8988T (cell line): ENCODE measurements at places on chromosomes 16 and 17.
A peak's percentile ranks its signal among the peaks of the same experiment; 100 is the strongest.

DNA sequence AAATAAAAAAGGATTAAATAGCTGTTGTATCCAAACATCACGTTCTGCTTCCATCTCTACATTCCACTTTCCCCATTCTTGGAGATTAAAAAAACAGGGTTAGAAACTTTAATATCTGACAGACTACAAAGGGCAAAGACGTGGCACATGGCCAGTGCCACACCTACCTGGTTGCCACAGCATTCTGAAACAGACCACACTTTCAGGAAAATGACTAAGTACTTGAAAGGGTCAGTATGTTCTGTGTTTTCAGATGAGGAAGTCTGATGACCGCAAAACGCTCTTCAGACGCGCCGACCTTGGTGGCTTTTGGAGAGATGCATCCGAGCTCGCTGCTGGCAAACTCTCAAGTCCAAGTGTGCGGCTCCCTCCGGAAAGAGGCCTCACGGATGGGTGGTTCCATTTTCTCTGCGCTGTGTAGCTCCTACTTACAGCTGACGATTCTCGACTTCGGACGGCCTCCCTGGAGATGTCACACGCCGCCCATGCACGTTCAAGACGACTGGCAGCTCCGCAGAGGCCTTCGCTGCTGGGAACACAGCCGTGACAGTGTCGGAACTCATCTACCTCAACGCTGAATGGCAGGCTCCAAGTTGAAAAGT, 15.5 kb downstream of the MAP1LC3B start:
- DNase-seq = peak; percentile 71

- no peak for DNase-seq
These were observed 220.2 kb upstream of the CDH8 start for GRCh38 chr16:62256406-62256805.

DNA sequence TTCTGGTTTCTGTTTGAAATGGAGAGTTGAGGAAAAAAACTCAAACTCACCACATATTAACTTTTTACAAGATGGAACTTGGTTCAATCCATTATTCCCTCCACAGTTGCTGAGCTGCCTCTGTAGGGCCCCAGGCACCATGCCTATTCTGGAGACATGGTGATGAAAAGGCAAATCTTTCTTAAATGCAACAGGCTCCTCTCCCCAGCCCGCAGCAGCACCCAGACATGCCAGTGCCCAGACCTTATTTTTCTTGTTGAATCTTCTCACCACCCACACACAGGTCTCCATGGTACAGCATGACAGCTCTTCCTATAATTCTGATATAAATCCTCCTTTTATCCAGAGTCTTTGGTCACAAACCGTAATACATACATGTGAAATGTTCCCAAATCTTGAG, 7.6 kb downstream of the CYTH1 start:
- no peak for DNase-seq

DNA sequence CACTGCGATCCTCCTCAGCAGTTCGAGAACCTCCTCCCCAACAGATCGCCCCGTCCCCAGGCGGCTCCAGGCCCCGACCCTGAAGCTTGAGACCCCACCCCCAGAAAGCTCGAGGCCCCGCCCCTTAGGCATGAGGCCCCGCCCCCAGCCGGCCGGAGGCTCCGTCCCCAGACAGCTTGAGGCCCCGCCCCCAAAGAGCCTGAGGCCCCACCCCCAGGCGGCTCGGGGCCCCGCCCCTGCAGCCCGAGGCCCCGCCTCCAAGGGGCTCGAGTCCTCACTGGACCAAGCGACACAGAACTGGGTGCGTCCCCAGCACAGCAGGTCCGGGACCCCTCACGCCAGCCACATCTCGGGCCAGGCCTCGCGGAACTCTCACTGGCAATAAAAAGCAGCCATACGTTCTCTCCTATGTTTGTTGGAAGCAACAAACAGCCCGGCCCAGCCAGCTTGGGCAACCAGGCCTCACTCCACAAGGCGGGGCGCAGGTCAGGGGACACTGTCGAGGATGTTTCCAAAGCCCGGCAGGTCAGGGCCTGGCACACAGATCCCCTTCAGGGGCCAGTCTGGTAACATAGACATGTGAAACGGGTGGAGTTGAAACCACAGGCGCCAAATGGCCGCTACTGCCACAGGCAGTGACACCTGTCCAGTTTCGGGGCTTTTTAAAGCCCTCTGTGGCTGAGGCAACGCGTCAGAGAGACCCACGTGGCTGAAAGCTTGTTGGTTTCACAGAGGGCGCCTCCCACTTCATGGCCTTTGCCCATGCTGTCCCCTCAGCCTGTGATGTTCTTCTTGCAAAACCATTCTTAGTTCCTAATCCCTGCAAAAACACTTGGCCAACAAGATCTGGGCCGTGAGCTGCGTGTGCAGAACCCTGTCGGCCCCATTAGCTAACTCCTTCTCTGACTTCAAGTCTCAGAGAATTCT, 224.2 kb downstream of the PARN start:
- DNase-seq = peak; percentile 21

DNA sequence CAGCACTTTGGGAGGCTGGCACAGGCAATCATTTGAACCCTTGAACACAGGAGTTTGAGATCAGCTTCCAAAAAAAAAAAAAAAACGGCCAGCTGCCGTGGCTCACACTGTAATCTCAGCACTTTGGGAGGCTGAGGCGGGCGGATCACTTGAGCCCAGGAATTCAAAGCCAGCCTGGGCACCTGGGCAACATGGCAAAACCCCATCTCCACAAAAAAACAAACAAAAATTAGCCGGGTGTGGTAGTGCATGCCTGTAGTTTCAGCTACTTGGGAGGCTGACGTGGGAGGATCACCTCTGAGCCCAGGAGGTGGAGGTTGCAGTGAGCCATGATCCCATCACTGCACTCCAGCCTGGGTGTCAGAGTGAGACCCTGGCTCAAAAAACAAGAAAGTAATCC, 39.0 kb downstream of the GRB2 start:
- no peak for DNase-seq

- no peak for DNase-seq
These were observed 132.9 kb upstream of the CACNG3 start for GRCh38 chr16:24123275-24123674.

GRCh38 chr16:16116841-16117240, 106.5 kb downstream of the ABCC6 start:
- no peak for DNase-seq

DNA sequence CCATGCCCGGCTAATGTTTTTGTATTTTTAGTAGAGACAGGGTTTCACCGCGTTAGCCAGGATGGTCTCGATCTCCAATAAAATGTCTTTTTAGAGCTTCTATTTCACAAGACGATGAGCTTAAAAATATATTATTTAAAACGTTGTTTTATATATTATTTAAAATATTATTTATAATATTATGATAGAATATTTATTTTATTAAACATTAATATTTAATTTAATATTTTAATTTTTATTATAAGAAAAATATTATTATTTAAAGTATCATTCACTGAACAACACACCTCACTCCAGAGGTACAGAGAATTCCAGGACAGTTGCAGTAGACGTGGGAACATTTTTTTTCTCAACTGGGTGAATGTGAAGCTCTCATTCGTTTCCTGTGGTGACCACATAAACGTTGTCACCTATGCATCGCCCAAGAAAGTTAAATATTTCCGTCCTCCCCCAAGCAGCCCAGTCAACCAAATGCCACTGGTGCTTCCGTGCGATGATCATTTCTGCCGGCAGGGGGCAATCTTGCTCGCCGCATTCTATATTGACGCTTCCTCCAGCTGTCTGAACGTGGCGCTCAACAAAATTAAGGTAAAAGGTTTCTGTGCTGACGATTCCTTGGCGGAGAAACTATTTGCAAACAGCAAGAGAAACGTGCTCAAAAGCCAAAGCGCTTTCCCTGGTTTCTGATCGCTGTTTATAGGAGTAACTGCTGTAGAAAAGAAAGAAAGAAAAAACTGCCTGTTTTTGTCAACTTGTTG, 41.7 kb upstream of the PRSS54 start:
- DNase-seq = peak; percentile 64

- no peak for DNase-seq
These were observed 38.3 kb upstream of the AKTIP start for GRCh38 chr16:53541326-53541725.

DNA sequence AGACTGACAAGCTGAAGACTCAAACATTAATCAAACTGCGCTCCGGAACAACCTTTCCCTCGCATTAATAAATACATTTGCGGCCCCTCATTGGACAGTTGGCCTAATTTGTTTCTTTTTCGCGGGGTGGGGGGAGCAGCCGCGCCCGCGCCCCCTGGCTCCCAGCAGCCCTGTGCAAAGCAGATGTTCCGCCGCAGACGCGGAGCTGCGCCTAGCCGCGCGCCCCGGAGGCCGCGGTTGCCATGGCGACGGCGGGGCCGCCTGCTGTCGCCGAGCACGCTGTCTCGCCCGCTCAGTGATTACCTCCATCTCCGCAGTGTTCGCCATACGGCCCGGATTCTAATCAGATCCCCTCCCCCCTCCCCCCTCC, 25.5 kb downstream of the COPZ2 start:
- peak; percentile 70 for DNase-seq

DNA sequence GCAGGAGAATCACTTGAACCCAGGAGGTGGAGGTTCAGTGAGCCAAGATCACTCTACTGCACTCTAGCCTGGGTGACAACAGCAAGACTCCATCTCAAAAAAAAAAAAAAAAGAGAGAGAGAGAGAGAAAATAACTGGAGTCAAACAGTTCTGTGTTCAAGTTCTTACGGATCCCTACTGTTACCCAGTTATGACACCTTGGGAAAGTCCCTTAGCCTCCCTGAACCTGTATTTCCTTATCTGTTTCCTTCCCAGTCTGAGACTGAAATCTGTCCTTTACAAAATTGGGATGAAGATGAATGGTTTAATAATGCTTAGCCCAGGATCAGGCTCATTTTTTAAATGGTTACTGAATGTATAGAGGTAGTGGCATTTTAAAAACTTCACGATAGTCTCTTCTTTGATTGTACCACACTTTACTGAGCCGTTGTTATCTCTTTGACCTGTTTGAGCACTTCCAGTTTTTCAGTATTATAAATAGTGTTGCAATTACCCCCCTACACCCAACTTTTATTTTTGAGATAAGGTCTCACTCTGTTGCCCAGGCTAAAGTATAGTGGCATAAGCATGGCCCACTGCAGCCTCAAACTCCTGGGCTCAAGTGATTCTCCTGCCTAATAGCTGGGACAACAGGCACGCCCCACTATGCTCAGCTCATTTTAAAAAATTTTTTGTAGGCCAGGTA, 17.1 kb downstream of the ZNF768 start:
- no peak for DNase-seq

DNA sequence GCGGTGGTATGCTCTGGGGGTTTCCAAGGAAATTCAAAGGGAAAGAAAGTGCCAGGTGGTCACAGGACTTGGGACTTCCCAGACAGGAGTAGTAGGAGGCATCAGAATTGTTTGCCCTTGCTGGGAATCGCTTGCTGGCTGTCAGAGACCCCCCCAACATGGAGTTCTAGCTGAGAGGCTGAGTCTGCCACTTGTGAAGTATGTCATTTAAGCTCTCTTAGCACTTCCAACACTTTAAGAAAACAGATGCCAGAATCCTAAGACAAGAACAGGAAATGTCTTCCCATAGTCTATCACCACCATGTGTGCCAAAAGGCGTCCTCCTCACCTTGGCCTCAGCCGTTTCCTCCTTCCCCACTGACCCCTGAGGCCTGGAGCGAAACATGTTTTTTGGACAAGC, 193.8 kb upstream of the IRX3 start:
- no peak for DNase-seq
